ENCODE measurements at places on chromosomes 6 and 20. TPM values are rescaled to one million over a fixed set of nuclear protein-coding genes. Genes with fewer than 3 reads are reported as not detected.

GRCh38 chr6:130978660-130979396 is 84.2 kb downstream of the EPB41L2 start:
- DNase-seq, result no peak

- DNase-seq, result no peak
Observed at GRCh38 chr6:149727793-149728498, 10.0 kb upstream of the LATS1 start.

DNA sequence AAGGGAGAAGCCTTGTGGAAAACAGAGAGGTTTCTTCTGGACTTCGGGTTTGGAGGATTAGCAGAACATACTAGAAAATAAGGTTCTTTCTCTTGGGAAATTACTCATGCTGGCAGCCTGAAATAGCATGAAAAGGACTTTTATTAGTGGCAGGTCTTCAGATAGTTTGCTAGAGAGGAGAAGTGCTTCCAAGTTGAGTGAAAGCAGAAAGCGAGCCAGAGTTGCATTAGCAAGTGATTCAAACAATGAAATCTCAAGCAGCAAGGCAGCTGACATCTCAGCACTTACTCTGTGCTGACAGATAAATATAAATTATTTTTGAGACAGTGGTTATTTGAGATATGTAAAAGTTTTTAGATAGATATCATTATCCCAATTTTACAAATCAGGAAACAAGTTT is 91.9 kb downstream of the PLCB4 start:
- peak; percentile 41 for DNase-seq

GRCh38 chr20:39112178-39112743 is 150.1 kb downstream of the DHX35 start:
- DNase-seq, result peak; percentile 70

GRCh38 chr20:13213335-13213734 is 7.7 kb upstream of the ISM1 start:
- DNase-seq, result no peak

DNA sequence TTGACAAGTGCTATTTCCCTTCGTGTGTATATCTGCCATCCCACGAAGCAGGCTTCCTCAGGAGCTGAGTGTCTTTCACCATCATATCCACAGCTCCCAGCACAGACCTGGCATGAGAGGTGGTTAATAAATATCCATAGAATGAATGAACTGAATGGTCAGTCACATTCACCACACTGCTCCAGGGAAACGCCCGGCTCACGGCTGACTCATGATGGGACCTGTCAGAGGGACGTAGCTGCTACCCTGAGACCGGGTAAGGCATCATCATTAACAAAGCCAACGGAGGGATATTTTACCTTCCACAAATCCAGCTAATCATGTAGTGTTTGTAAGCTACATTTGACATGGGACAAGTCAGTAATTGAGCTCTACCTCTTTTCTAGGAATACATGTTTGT is 12.5 kb downstream of the AGPAT4 start:
- DNase-seq, result peak; percentile 62

GRCh38 chr6:143451531-143451930 is 926 bp downstream of the PEX3 start:
- peak; percentile 17 for DNase-seq

DNA sequence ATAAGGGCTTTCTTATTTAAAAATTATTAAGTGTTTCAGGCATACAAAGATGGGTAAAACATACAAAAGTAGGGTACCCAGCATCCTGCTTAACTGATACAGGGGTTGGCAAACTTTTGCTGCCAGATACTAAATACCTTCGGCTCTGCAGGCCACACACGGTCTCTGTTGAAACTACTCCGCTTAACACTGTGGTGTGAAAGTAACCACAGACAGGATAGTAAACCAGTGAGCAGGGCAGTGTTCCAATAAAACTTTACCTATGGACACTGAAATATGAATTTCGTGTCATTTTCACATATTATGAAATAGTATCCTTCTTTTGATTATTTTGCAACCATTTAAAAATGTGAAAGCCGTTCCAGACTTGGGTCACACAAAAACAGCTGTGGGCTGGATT is 92.4 kb downstream of the EYA2 start:
- DNase-seq, result no peak

GRCh38 chr6:64504503-64504902 is 868.9 kb downstream of the PHF3 start:
- peak; percentile 33 for DNase-seq

Gene MYB
- 7.4 TPM for total RNA-seq

- DNase-seq, result peak; percentile 93
Observed at GRCh38 chr6:43809417-43810305, 39.6 kb downstream of the VEGFA start.

Gene SPINT4
- not detected for total RNA-seq

Gene MAS1L
- not detected for total RNA-seq

Gene PREX1
- total RNA-seq, result 1.5 TPM

- peak; percentile 26 for DNase-seq
Observed at GRCh38 chr20:40046703-40047102, 642.3 kb downstream of the MAFB start.

- no peak for DNase-seq
Observed at GRCh38 chr20:40956542-40957264, 71.9 kb upstream of the TOP1 start.

DNA sequence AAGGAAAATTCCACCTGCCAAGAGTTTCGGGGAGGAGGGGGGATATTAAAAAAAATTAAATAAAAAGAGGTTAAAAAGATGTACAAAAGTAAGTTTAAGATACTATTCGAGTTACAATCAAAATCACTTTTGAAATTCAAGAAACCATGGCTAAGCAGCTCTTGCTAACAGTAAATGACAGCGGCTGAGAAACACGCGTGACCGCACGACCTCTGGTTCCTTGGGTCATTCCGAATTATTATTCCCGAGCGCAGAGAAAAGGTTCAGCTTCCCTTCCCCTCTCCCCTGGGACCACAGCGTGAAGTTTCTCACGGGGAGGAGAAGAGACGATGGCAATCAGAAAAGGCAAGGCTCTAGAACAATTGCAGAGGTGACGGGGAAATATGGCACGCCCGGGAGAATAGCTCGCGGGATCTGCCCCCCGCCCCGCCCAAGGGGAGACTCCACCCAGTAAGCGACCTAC is 496 bp downstream of the TMEM242 start:
- DNase-seq, result peak; percentile 88

Gene ZSCAN9
- total RNA-seq, result 26.9 TPM

DNA sequence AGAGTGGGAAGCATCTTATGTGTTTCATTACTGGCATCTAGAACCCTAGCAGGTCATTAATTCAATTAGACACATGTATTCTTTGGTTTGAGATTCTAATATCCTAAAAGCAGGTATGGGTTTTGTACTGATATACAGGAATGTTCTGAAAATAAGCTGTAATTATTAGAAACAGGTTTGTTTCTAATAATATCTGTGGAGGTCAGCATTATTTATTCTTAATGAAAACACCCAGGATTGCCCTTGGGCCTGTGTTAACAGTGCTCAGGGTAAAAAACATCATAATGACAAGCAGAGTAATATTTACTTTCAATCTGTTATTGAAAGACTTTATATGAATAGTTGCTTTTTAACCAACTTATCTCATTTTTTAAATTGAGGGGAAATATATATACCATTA is 8.0 kb upstream of the TULP4 start:
- DNase-seq, result no peak

GRCh38 chr6:135810486-135810885 is 41.0 kb upstream of the PDE7B start:
- no peak for DNase-seq

Gene DUSP15
- total RNA-seq, result 3.2 TPM

DNA sequence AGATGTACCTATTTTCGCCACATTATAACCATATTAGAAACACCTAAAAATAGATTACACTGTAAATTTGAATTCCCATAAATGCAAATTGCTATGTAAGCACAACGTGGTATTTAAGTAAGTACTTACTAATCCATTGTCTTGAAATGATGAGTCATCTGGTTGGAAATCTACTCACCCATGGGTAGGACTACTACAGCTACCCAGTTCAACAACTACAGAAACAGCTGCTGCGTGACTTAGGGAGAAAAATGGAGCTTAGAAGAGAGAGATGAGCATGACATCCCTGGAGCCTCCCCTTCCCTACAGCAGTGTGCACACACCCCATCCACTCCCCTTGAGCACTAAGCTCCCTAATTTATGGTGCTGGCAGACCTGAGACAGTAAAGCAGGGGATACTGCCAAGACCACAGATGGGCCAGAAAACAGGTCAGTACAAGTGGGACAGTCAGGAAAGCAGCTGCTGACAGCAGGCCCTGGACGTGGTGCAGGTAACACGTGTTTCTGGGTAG is 26.9 kb downstream of the RRAGD start:
- peak; percentile 52 for DNase-seq

Gene SMLR1
- not detected for total RNA-seq

Gene SALL4
- 2.4 TPM for total RNA-seq

GRCh38 chr6:137112067-137112355 is 61.4 kb downstream of the IL22RA2 start:
- DNase-seq, result peak; percentile 81

DNA sequence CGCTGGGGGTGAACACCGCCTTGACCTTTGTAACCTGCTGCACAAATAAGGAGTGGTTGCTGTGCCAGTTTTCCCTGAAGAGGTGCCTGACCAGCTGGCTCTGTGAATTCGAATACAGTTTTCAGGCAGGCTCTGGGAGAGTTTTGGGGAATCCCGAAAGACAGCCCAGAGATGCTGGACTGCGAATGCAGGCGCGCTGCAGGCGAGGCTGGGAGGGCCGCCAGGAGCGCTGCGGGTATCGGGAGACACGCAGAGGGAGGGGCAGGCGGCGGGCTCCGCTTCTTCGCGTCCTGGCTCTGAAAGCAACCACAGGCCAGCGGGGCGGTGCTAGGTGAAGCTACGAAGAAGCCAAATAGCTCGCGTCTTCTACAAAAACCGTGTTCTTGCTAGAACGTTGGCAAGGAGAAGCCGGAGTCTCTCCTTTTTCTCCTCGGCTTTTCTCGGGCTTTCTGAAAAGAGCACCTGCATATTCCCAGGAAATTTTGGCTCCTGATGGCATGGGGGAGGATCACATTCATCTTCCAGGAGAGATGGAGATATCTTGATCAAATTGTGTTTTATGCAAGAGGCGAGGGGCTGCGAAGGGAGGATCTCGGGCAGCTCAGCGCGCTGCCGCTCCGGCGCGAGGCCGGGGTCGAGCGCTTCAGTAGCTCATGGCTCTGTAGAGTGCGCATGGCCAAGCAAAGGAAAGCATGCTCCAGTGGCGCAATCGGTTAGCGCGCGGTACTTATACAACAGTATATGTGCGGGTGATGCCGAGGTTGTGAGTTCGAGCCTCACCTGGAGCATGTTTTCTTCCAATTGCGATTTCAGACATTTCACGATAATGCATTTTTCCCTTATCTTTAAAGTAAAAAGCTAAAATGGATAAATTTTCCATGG is 158.1 kb upstream of the ZNF184 start:
- DNase-seq, result peak; percentile 77

DNA sequence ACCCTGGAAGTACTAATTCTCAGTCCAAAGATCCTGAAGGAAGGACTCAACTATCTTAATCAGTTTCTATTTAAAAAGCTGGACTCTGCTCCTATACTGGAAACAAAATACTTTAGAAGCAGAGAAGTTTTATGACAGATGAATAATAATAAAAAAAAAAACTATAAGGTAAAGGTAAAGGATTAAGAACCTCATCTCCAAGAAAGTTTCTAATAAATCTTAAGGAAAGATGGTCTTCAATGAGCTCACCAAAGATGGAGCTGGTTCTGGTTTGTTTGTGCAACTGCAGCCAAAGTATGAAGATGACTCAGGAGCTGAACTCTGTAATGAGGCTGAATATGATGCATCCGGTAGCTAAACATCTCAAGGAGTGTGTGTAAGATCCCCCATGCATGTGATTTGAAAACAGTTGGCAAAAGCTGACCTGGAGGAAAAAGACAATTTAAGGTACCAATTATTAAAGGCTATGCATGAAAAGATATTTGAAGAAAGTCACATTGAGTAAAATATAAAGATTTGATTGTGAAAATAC is 25.2 kb downstream of the MED23 start:
- peak; percentile 89 for DNase-seq

Gene FNDC11
- not detected for total RNA-seq

- no peak for DNase-seq
Observed at GRCh38 chr6:90139272-90139817, 157.3 kb downstream of the BACH2 start.

GRCh38 chr6:126477678-126478077 is 137.8 kb downstream of the CENPW start:
- no peak for DNase-seq
